ENCODE measurements at places on chromosomes 7 and 10.

DNA sequence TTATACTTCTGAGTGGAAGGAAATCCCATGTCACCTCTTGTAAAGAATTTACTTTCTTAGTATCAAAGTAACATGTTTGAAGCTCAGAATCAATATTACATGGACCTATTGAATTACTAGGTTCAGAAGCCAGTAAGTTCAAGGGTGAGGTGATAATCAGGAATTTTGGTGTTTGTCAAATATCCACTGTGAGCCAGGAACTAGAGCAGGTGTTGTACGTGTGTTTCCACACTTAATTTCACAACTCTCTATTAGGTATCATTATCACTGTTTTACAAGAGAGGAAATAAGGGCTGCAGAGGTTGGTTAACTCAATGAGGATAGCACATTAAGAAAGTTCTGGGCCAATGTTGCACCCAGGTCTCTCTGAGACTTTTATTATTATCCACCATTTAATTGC, 130.4 kb downstream of the KIAA1217 start:
- no peak for ATAC-seq

DNA sequence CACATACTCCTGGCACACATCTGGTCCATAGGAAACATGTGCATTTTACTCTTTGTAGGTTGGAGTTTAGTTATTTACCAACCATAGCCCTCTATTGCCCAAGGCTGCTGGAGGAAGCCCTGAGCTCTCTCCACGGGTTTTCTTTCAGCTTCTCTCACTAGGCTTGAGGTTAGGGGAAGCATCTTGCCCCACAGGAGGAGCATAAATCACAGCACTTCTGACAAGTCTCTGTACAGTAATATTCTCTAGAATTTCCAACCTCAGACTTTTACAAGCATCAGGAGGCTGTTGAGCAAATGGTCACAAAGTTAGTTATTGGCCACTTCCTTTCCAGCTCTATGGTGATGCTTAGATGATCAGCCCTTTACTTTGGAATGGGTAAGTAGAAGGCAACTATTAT, 122.9 kb upstream of the GLI3 start:
- ATAC-seq: no peak

DNA sequence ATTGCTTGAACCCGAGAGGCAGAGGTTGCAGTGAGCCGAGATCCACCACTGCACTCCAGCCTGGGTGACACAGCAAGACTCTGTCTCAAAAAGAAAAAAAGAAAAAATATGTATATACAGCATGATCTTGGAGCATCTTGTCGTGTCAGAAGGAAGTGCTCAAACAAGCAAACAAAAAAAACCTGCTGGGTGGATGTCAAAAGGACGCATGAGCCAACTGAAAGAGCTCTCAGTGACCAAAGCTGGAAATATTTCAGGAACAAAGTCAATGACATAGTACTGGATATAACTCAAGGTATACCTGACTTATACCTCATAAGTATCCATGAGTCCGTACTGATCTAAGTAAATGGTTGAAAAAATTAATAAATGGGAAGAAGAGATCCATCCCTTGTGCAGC, 94.6 kb upstream of the ANLN start:
- no peak for ATAC-seq

DNA sequence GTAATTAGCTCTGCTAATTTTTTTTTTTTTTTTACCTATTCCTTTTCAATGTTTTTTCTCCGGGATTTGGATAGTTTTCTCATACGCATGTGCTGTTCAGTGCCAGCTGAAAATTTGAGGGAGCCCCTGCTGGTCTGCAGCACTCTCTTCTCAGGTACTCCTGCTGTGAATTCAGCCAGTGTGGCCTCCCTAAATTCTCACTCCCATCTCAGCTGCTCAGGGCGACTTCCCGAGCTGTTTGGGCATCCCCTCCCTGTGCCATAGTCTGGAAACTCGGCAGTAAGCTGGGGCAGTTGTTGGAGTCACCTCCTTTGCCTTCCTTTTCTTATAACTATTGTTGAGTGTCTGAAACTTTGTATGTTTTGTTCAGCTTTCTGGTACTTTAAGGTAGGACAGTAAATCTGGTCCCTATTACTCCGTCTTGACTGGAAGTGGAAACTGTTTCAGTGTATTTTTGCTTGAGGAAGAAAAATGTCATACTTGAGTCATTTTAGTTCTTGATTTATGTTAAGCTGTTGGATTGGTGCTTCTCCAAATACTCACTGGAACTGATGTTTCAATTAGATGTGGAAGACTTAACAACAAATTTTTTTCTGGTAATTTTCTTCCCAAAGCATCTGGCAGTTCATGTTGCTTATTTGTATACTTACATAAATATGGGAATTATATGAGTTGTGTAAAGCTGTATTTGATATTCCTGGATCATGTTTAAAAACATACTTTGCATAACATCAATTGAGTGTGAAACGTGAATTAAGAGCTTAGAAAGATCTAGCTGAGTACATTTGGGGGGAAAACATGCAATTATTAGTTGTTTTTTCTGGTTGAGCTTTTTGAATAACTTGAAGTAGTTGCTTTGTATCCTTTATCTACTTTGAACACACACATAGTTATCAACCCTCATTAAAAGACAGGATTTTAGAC, 33.7 kb downstream of the MINPP1 start:
- ATAC-seq: no peak

GRCh38 chr10:132383751-132384196, 13.2 kb upstream of the PWWP2B start:
- ATAC-seq: no peak

Measured in activated T-helper 17 cell treated with anti-CD3 and anti-CD28 coated beads, Interleukin-2, amount 50 U/mL, for 72 hours (primary cell).